Activated CD4-positive, alpha-beta memory T cell treated with anti-CD3 and anti-CD28 coated beads for 36 hours (primary cell): ENCODE measurements at places on chromosomes 4 and X.

DNA sequence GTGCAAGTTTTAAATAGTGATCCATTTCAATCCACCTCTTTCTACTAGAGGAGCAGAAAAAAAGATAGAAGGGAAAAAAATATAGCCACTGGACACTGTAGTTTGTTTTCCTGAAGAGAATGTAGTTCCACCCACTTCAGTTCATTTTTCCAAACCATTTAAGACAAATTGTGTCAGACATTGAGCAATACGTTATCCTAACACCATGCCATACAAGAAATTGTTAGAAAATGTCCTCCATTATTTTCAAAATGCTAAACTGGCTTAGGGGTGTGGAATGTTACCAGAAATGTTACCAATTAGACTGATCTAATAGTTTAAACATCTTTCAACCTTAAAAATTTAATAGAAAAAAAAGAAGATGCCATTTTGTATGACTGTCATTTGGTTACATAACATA, 48.6 kb upstream of the ETNPPL start:
- no peak for DNase-seq

DNA sequence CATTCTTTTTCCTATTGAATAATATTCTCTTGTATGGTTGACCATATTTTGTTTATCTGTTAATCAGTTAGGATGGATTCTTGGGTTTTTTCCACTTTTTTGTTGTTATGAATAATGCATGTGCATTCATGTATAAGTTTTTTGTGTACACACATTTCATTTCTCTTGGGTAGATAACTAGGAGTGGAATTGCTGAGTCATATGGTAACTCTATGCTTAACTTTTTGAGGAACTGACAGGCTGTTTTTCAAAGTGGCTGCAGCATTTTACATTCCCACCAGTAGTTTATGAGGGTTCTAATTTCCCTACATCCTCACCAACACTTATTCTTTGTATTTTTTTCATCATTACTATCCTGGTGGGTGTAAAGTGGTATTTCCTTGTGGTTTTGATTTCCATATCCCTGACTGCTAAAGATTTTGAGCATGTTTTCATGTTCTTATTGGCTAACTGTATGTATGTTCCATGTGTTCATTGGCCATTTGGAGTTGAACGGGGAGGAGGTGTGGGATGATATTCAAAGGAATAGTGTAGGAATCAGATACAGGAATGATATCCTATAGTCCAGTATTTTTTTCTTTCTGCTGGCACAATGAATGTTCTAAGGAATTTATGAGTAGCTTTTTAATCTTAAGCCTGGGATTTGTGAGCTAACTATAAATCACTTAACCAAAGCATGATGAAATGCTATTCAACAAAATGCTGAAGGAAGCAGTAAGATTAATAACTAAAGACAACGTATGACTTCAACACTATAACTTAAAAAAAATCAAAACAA, 114.3 kb downstream of the AMELX start:
- no peak for DNase-seq

- no peak for DNase-seq
Observed at GRCh38 chrX:131762802-131763234, 218.9 kb downstream of the OR13H1 start.

- no peak for DNase-seq
Observed at GRCh38 chr4:117421706-117422105, 336.3 kb upstream of the TRAM1L1 start.

DNA sequence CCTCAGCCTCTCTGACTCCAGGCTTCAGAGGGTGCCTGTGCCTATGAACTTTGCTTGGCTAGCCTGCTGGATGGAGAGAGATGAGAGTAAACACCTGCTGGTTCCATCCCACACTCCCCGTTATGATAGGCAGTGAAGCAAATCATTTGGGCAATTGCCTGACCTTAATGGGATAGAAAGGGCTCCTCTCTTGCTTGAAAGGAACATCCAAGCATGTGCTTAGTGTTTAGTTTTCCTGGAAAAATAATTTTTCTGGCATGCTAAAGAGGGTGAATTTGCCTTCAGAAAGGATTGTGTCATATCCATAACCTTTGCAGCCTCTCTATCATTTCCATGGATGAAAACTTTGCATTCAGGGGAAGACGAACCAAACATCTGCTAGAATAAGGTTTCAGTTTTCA, 10.8 kb downstream of the PLAC1 start:
- DNase-seq: no peak

DNA sequence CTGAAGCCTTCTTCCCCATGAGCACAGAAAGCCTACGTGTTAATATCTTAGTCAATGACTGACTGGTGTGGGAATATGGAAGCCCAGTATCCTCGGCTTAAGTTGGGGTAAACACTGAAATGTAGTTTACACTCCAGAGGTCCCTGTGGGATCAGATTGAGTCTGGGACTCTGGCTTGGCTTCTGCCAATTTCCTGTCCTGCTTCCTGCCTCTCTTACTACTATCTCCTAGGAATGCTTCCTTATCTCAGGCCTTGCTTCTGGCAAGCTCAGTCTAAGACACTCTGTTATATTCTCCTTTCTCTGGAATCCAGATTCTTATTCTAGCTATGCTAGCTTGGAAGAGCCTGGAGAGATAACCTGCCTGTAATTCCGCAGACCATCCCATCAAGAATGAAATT, 174.0 kb upstream of the LDB2 start:
- DNase-seq: no peak

GRCh38 chr4:173243321-173243720, 74.7 kb downstream of the GALNT7 start:
- no peak for DNase-seq

GRCh38 chr4:25163196-25163595, 2.9 kb upstream of the SEPSECS start:
- DNase-seq: no peak
